ENCODE measurements at places on chromosomes 5 and 9.

GRCh38 chr5:153066281-153066680, 424.2 kb upstream of the GRIA1 start:
- no peak for DNase-seq

DNA sequence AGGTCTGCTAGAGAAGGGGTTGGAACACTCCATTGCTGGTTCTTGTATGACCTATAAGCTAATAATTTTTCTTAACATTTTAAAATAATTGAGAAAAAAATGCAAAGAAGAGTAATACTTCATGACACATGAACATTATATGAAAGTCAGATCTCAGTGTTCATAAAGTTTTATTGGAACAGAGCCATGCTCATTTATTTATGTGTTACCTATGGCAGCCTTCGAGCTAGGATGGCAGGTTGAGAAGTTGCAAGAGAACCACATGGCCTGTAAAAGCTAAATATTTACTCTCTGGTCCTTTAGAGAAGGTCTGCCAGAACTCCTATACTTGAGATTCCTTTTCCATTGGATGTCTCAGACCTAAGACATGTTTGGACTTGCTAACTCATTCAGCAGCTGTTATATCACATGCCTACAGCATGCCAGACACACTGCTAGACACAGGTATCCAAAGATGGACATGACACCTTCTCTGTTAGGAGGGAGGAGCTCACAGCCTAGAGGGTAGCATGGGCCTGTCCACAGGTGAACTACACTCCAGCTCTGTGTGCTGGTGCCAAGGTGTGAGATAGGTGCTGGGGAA, 304.3 kb downstream of the ARHGAP26 start:
- DNase-seq: no peak

DNA sequence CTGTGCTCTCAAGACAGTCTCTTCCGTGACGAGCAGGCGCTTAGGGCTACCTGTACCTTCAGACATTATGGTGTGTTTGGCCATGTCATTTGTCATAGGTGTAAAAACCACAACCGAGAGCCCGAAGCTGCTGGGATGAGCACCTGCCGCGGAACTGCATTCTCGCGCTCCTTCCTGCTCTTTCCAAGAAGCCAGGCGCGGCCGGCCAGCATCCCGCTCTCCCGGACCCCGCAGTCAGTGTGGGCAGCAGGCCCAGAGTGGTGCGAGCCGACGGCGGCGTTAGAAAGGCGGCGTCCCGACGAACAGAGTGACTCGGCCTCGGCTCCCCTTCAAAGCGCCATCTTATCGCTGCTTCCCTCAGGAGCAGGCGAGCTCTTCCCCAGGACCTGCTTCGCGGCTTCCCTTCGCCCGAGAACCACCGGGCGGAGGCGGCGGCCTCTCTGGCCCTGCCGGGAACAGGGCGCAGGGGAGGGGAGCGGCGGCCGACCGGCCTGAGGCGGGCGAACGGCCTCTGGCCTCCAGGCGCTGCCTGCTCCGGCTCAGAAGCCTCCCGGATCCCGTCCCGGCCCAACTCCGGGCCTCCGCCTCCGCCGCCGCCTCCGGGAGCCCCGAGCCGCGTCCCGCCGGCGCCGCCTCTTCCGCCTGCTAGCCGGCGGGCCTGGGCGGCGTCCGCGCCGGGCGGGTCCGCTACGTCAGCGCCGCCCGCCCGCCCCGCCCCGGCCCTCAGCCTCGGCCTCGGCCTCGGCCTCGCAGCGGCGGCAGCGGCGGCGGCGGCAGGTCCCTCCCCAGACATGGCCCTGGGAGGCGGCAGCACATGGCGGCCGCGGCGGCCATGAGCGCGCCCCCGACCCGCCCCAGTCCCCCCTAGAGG, at the start of gene FAM120A:
FAM120A (plus strand) TSS at position 741 of the 871 bp plus-strand sequence. CDS start 231 bp downstream, outside the sequence.
- peak; percentile 55 for DNase-seq

DNA sequence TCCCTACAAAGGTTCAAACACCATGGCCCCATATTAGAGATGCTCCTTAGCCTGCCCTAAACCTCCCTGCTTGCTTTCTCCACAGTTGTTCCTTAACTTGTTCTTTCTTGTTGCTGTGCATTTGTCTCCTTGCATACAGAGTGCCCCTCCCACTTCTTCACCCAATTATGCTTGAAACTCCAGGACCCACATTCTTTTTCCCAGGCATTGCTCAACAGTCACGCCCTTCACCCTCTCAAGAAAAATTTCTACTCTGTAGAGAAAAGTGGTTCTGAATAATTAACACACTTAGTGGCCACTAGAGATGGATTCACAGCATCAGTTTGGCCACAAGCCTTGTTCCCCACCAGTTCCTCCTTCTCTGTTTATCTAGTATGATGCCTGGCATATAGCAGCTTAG, 57.7 kb downstream of the NREP start:
- no peak for DNase-seq

GRCh38 chr9:87381746-87382145, 115.9 kb upstream of the DAPK1 start:
- no peak for DNase-seq

DNA sequence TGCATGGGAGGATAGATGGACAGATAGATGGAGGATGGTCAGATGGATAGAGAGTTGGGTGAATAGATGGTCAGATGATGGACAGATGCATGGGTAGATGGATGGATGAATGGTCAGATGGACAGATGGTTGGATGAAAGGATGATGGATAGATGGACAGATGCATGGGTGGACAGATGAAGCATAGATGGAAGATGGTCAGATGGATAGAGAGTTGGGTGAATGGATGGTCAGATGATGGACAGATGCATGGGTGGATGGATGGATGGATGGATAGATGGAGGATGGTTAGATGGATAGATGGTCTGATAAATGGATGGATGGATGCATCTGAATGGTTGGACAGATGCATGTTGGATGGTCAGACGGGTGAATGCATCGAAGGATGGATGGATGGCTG, 70.4 kb downstream of the COL23A1 start:
- no peak for DNase-seq

- DNase-seq: no peak
Measured at GRCh38 chr9:132733260-132733815, 63.1 kb downstream of the GTF3C4 start.

DNA sequence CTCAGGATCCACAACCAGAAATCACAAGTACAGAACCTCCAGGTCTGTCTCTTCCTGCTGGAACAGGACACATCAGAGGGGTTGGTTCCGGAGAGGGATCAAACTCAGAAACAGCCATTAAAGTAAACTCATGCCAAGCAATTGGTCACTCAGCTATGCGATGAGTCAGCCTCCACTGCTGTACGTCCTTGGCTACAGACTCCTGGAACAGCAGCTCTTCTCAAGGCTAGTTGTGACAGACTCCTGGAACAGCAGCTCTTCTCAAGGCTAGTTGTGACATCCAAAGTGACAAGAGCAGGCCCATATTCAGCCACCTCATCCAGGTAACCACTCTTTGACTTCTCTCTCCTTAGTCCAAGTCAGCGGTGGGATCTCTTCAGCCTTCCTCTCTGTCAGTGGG, at the start of gene SPINK13:
SPINK13 (plus strand) TSS at position 229 of the 400 bp plus-strand sequence. CDS start 1,279 bp downstream, outside the sequence.
- no peak for DNase-seq

GRCh38 chr5:38029397-38030065, 189.7 kb upstream of the GDNF start:
- no peak for DNase-seq

DNA sequence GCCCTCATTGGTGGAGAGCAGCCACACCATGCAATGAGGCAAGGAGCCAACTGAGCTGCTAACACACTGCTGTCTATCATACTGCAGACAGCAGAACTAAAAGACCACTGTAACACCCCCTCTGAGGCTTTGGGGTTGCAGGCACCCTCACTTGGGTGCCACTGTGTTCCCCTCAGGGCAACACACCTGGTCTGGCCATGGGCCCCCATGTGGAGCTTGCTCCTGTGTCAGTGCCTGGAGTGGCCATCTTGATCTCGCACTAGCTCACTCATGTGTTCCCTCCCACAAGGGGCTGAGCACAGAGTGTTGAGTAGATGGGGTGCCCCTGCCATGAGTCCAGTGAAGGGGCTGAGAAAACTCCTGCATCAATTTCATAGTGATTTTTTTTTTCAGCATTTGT, 532.4 kb upstream of the FTMT start:
- no peak for DNase-seq
